ENCODE measurements at places on chromosomes 4 and X.

GRCh38 chr4:138055890-138056289 lies 186.3 kb downstream of the SLC7A11 start:
- peak; percentile 44 for DNase-seq

DNA sequence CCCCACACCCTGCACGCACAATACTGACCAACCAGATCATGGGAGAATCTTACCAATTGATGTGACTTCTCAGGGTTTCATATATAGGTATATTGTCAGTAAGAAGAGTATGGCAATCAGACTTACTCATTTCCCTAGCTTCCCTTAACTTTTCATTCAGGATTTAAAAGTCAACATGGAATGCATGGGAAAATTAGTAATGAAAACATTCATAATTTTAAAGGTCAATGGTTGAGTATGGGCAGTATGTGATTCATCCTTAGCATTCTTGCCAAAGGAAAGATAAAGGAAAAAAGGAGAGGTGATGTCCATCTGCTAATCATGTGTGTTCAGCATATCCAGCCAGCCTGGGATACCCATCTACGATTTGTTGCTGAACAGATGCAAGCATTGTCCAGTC lies 4.0 kb downstream of the DIPK2B start:
- DNase-seq, result no peak

DNA sequence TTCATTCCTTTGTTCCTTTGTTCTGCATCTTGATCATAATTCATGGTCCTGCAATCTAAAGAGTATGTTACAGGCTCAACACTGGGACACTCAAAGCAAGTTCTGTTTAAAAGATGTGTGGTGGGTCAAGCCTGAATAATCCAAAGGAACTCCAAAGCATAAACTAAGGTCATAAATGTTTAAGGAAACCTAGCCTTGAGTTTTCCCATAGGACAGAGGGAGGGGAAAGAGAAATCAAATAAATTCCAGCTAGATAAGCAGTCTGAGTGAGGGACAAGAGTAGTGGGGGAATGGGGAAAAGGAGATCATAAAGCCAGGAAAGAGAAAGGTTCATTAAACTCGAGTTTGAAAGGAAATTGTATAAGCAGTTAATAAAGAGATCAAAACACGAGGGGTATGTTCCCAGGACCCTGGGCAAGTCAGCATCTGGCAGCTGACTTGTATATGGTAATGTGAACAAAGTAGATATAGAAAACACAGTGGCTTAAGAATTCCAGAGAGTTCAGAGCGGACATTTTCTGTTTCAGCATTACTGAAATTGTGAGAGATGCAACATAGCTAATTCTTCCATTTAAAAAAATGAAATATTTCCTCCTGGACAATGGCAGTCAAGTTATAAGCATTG lies 125.8 kb upstream of the EDNRA start:
- DNase-seq, result no peak

GRCh38 chr4:91837608-91838029 lies 466.1 kb upstream of the GRID2 start:
- no peak for DNase-seq

- no peak for DNase-seq
These were observed 18.0 kb upstream of the PDHA2 start for GRCh38 chr4:95821867-95822266.

DNA sequence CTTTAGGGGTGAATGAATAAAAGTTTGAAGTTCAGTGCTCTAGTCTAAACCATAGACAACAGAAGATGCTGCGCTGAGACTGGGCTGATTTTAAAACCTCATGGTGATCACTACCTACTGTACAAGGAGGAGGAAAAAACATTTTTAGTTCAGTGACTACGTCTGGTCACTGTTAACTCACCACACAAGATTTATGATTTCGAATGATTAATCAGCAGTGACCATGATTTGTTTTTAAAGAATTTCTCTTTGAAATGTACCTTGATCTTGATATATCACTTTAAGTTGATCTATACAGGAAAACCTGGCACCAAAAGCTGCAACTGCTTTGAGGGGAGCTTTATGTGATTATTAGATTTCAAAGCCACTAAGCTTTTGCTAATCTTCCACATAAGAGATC lies 286.3 kb downstream of the PDGFC start:
- DNase-seq, result no peak

DNA sequence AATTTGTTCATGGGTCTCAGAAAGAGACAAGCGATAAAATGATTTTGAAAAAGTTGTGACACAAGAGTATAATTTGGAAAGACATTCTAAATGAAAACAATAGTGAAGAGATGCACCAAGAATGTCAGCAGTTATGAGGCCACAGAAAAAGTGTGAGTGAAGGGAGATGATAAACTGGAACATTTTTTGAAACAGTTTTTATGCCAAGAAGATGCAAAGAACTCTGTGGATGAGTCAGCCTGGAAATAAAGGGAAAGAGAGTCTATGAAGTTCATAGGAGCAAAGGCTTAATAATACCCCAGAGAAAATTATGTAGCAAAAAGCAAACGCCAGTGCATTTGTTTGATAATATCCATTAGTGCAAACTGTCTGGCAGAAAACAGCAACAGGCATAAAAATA lies 188.4 kb upstream of the TBC1D9 start:
- no peak for DNase-seq

GRCh38 chr4:40731792-40732245 lies 17.9 kb upstream of the NSUN7 start:
- DNase-seq, result no peak

Measured in kidney capillary endothelial cell (primary cell).